Lung (tissue), 17 donors: ENCODE measurements at places on chromosomes 2 and 18. TPM values are rescaled to one million over a fixed set of nuclear protein-coding genes. Genes with fewer than 3 reads are reported as not detected.

The THADA gene
- 72.5 TPM for total RNA-seq

The C2orf80 gene
- not detected for total RNA-seq

The HOXD4 gene
- total RNA-seq, result 1.1 TPM

The DLGAP1 gene
- total RNA-seq, result 11.8 TPM

The RFTN2 gene
- total RNA-seq, result 3.2 TPM

The ANO7 gene
- total RNA-seq, result 0.74 TPM

The LYPD6 gene
- 0.80 TPM for total RNA-seq

The FHOD3 gene
- total RNA-seq, result 4.4 TPM

The UGT1A10 gene
- not detected for total RNA-seq

The HMSD gene
- 2.3 TPM for total RNA-seq

The HNRNPA3 gene
- 155 TPM for total RNA-seq

The RAMP1 gene
- 10.5 TPM for total RNA-seq

GRCh38 chr2:20567159-20567925 is 83.6 kb downstream of the HS1BP3 start:
- H3K4me3 ChIP-seq, result no peak overlapping the region
- no peaks in the 10 kb centered on the region for H3K27me3 ChIP-seq
- no peaks in the 10 kb centered on the region for H3K4me1 ChIP-seq
- no peak overlapping the region for H3K27ac ChIP-seq
- DNase-seq, result peak; percentile 49

GRCh38 chr2:176709149-176709951 is 440.1 kb downstream of the MTX2 start:
- H3K36me3 ChIP-seq, result no peaks in the 10 kb centered on the region
- no peak overlapping the region for H3K27ac ChIP-seq
- H3K4me1 ChIP-seq, result no peaks in the 10 kb centered on the region
- no peak overlapping the region for H3K4me3 ChIP-seq
- peak; percentile 59 for DNase-seq

DNA sequence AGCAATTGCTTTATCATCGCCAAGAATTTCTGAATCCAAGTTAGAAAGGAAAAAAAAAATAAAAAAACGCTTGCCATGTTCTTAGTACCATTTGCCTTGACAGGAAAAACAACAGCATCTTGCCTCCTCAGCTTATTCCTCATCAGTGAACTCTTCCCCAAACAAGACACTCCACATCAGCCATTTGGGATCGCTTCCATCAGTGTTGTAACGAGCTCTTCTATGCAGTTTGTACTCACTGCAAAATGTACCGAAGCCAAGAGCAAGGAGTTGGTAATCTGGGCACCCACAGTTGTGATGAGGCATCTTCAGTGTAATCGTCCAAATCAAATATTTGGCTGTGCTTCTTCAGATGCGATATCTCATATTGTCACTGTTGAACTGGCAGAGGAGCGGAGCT is 503.7 kb downstream of the TMEM182 start:
- H3K4me1 ChIP-seq, result no peaks in the 10 kb centered on the region
- H3K4me3 ChIP-seq, result no peak overlapping the region

- no peaks in the 10 kb centered on the region for H3K4me1 ChIP-seq
- no peaks in the 10 kb centered on the region for H3K27me3 ChIP-seq
- no peak overlapping the region for H3K27ac ChIP-seq
- DNase-seq, result no peak
- H3K4me3 ChIP-seq, result no peak overlapping the region
These were observed 204.5 kb downstream of the ARL4C start for GRCh38 chr2:234292205-234292961.

DNA sequence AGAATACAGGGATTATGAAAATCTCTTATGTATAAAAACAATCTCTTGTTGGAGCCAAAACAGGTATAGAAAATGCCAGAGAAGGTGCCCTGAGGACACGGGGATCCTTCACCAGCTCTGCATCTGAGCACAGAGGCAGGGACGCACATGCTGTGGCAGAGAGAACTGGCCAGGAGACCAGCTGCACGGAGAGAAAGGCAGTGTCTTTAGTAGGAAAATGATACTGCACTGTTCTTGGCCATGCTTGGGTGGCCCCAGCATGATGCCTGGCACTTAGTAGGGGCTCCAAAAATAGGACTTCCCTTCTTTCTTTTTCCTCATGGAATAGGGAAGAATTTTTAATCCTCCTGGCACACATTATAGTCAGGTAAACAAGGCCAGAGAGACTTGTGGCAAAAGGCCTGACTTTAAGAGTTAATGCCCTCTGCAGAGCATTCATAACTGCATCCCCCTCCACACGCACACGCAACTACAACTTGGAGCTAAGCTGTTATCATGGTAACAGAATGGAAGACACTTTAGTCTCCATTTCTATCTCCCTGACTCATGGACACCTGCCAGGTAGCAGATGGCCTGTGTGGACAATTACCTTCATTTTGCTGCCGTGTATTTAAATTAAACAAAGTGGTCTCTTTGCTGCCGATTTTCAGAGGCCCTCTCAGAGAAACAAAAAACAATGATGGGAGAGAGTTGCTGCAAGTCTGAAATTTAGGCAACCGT is 59.7 kb upstream of the DNMT3A start:
- DNase-seq, result no peak
- no peaks in the 10 kb centered on the region for H3K4me1 ChIP-seq
- H3K36me3 ChIP-seq, result no peaks in the 10 kb centered on the region
- H3K27ac ChIP-seq, result no peak overlapping the region
- H3K4me3 ChIP-seq, result no peak overlapping the region

- no peaks in the 10 kb centered on the region for H3K27me3 ChIP-seq
- no peak overlapping the region for H3K27ac ChIP-seq
- no peaks in the 10 kb centered on the region for H3K4me1 ChIP-seq
- no peak overlapping the region for H3K4me3 ChIP-seq
- peaks cover 14% of the 10 kb centered on the region for H3K36me3 ChIP-seq
- no peak for DNase-seq
These were observed 42.9 kb upstream of the GRHL1 start for GRCh38 chr2:9908639-9909038.

GRCh38 chr18:74377776-74378175 is 62.1 kb downstream of the C18orf63 start:
- H3K4me1 ChIP-seq, result no peaks in the 10 kb centered on the region
- no peak overlapping the region for H3K4me3 ChIP-seq
- H3K27ac ChIP-seq, result no peak overlapping the region

DNA sequence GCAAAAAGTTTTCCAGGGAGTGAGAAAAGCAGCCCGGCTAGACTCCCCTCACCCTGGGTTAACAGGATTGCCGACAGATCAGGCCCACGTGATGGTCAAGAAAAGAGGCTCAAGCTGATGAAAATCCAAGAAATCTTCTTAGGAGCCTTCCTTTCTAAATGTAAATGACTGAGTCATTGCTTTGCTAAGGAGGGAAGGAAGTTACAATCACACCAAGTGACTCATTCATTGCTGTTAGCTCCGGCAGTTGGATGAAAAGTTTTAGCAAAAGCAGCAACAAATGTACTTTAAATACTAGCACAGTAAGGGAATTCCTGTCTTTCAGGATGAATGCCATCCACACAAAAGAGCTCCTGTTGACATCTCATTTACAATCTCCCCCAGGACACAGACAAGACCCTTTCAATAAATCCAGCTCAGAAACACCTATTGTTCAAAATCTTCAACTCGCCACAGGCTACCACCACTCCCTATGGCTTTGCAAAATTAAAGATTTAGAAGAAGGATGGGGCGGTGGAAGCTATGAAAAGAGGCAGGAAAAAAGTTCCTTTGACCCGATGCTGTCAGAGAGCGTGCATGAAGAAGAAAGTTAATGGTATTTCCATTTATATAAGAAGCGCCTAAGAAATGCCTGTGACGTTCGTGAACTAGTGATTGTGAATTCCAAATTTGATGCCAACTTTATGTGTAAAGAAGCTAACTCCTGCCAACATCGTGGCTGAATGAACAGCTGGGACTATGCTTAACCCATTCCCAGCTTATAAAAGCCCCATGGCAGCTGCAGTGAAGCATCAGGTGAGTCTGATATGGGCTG is 153.7 kb downstream of the TGIF1 start:
- no peaks in the 10 kb centered on the region for H3K27me3 ChIP-seq
- DNase-seq, result peak; percentile 90
- no peak overlapping the region for H3K4me3 ChIP-seq
- peak overlapping the region; percentile 93 for H3K27ac ChIP-seq
- H3K36me3 ChIP-seq, result no peaks in the 10 kb centered on the region

- H3K27ac ChIP-seq, result no peak overlapping the region
- H3K27me3 ChIP-seq, result no peaks in the 10 kb centered on the region
- H3K36me3 ChIP-seq, result no peaks in the 10 kb centered on the region
- no peak for DNase-seq
- H3K4me3 ChIP-seq, result no peak overlapping the region
These were observed 125.9 kb downstream of the NFATC1 start for GRCh38 chr18:79521416-79522205.

- DNase-seq, result no peak
- peak overlapping the region; percentile 3 for H3K27ac ChIP-seq
- no peaks in the 10 kb centered on the region for H3K36me3 ChIP-seq
- H3K4me3 ChIP-seq, result no peak overlapping the region
These were observed 207.2 kb downstream of the SLC8A1 start for GRCh38 chr2:40244675-40245074.

- no peak overlapping the region for H3K27ac ChIP-seq
- peaks cover 11% of the 10 kb centered on the region for H3K4me1 ChIP-seq
- DNase-seq, result peak; percentile 53
These were observed 38.4 kb upstream of the GMCL1 start for GRCh38 chr2:69791045-69791444.

- no peak overlapping the region for H3K4me3 ChIP-seq
- H3K27ac ChIP-seq, result no peak overlapping the region
- peaks cover 31% of the 10 kb centered on the region for H3K4me1 ChIP-seq
- no peaks in the 10 kb centered on the region for H3K36me3 ChIP-seq
These were observed 88.8 kb downstream of the CDC42EP3 start for GRCh38 chr2:37582481-37583220.

GRCh38 chr2:201842131-201842860 is 36.0 kb downstream of the CDK15 start:
- H3K27me3 ChIP-seq, result no peaks in the 10 kb centered on the region
- H3K36me3 ChIP-seq, result no peaks in the 10 kb centered on the region
- no peak overlapping the region for H3K4me3 ChIP-seq
- no peaks in the 10 kb centered on the region for H3K4me1 ChIP-seq
- H3K27ac ChIP-seq, result no peak overlapping the region
- no peak for DNase-seq

DNA sequence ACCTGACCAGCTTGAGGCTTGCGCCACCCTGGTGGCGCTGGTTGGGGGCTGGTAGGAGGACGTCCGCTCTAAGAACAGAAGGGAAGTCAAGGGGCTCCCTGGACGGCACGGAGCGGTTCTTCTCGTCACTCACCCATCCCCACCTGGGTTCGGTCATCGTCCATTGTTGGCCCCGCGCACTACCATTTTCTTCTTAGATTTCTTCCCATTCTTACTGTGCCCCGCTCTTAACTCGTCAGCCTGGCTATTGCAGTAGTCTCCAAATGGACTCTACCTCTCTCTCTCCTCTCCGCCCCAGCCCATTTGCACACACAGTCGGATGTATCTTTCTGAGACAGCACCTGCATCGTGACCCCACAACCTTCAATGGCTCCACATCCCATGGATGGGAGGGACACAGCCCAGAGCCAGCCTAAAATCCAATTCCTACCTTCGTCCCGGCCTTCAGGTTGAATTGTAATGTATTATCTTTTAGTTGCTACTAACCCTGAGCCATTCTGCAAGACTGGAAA is 814 bp upstream of the RAB1A start:
- H3K4me3 ChIP-seq, result peak overlapping the region; percentile 67
- DNase-seq, result no peak
- H3K4me1 ChIP-seq, result peaks cover 26% of the 10 kb centered on the region
- H3K27ac ChIP-seq, result peak overlapping the region; percentile 76
- H3K27me3 ChIP-seq, result no peaks in the 10 kb centered on the region
- H3K36me3 ChIP-seq, result no peaks in the 10 kb centered on the region

GRCh38 chr2:152822676-152823075 is 104.3 kb downstream of the ARL6IP6 start:
- no peaks in the 10 kb centered on the region for H3K36me3 ChIP-seq
- H3K27me3 ChIP-seq, result no peaks in the 10 kb centered on the region
- no peak for DNase-seq
- no peaks in the 10 kb centered on the region for H3K4me1 ChIP-seq

DNA sequence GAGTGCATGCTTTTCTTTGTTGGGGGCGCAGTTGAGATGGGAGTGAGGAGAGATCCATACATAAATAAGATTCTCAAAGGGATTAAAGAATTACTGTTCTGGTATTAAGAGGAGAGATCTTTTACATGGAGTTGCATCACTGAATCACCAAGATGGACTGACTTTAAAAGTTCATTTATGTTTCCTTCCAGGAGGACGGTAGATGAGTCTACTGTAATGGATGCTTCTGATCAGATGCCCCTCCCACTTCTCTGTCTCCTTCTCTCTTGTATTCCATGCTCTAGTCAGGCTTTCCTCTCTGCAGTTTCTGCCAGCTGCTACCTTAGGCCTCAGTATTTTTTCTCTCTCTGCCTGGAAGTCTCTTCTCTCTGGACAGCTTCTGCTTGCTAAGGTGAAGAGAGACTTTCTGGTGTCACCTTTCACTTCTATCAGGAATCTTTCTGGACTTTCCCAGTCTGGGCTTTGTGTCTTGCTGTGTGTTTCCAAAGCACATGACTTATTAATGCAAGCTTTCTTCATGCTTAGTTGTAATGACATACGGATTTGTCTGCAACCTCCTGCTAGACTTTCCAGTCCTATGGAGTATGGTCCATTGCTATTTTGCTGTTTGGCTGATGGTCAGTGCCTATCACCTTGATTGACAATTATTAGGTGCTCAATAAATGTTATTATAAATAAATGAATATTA is 23.6 kb downstream of the FAM171B start:
- DNase-seq, result no peak
- H3K4me1 ChIP-seq, result no peaks in the 10 kb centered on the region
- H3K4me3 ChIP-seq, result no peak overlapping the region
- H3K27me3 ChIP-seq, result no peaks in the 10 kb centered on the region
- H3K27ac ChIP-seq, result no peak overlapping the region
- H3K36me3 ChIP-seq, result no peaks in the 10 kb centered on the region

- no peaks in the 10 kb centered on the region for H3K27me3 ChIP-seq
- no peaks in the 10 kb centered on the region for H3K36me3 ChIP-seq
- H3K4me1 ChIP-seq, result no peaks in the 10 kb centered on the region
These were observed 1313.2 kb upstream of the NRXN1 start for GRCh38 chr2:52345082-52345481.

GRCh38 chr18:43539862-43540261 is 262.6 kb upstream of the SYT4 start:
- H3K4me3 ChIP-seq, result no peak overlapping the region
- H3K36me3 ChIP-seq, result no peaks in the 10 kb centered on the region
- H3K27ac ChIP-seq, result no peak overlapping the region
- H3K27me3 ChIP-seq, result no peaks in the 10 kb centered on the region

GRCh38 chr2:5316001-5316490 is 376.1 kb upstream of the SOX11 start:
- peaks cover 5% of the 10 kb centered on the region for H3K4me1 ChIP-seq
- H3K27me3 ChIP-seq, result no peaks in the 10 kb centered on the region
- no peak overlapping the region for H3K4me3 ChIP-seq
- H3K36me3 ChIP-seq, result no peaks in the 10 kb centered on the region

- DNase-seq, result peak; percentile 49
These were observed 80.6 kb downstream of the GFPT1 start for GRCh38 chr2:69306393-69306821.

- H3K36me3 ChIP-seq, result no peaks in the 10 kb centered on the region
- DNase-seq, result no peak
- peaks cover 4% of the 10 kb centered on the region for H3K27me3 ChIP-seq
- H3K4me3 ChIP-seq, result no peak overlapping the region
- H3K4me1 ChIP-seq, result no peaks in the 10 kb centered on the region
These were observed 11.3 kb upstream of the RTTN start for GRCh38 chr18:70216788-70217187.
